HS-27A (cell line): ENCODE measurements at places on chromosomes 4 and X.

DNA sequence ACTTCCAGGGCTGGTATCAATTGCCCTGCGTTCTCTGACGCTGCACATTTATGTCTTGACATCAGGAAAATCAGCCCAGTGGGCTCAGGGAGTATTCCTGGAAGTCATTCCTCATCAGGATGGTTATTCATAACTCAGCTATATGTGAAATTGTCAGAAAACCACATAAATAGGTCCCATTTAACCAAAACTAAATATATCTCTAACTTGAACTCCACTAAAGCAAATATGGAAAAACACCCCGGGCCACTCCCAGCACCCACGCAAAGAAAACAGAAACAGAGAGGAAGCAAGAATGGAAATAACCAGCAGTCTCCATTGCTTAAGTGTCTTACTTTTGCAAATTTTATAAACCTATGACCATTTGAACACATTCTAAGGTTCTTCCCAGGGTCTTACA lies 112.0 kb downstream of the IRF2 start:
- no peak for DNase-seq

GRCh38 chr4:163816494-163816893 lies 322.0 kb downstream of the TMA16 start:
- DNase-seq, result no peak

- no peak for DNase-seq
Observed at GRCh38 chr4:119284876-119285780, 36.8 kb downstream of the FABP2 start.

GRCh38 chrX:30659421-30659820 lies 6.2 kb downstream of the GK start:
- no peak for DNase-seq

- no peak for DNase-seq
Observed at GRCh38 chr4:26386386-26386785, 65.6 kb downstream of the RBPJ start.

- DNase-seq, result no peak
Observed at GRCh38 chr4:108037884-108038283, 48.2 kb downstream of the HADH start.

DNA sequence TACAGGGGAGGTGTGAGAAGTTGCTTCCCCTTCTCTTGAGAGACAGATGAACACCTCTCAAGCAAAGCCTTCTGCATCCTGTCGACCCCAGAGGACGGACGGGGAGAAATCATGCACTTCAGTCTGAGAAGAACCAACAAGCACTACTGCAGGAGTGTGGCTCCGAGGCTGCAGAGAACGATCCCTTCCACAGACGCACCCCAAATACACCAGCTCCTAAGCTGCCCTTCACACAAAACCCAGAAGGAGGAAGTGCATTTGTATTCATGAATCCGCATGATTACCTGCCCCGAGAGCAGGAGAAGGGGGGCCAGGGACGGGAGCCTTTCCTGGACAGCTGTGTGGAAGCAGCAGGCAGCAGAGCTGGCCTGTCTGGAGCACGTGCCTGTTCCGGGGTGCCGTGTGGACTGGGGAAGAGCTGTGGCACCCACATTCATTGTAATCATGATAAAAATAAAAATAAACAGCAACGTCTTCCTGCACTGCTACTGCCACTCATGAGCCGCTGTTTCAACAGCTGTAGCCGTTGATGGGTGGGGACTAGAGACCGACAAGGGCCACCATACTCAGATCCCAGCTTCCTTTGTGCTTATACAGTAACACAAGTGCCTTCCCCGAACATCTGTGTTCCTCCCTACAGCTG lies 42.9 kb downstream of the ACSL1 start:
- DNase-seq, result no peak

DNA sequence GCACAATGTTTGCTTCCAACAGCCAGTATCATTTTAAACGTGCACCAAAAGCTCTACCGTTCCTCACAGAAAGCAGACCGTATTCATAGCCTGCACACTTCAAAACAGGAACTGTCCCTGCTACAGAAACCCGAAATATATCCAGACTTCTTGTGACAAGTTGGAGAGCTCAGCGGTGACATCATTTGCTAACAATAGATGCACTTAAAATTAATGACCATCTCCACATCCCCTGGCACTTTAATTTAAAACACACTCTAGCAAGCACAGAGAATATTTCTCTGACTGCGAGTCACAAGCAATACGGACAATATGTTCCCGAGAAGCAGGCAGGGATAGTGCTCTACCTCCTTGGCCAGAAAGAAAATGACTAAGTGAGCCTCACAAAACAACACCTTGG lies 2.5 kb downstream of the NYX start:
- DNase-seq, result no peak

DNA sequence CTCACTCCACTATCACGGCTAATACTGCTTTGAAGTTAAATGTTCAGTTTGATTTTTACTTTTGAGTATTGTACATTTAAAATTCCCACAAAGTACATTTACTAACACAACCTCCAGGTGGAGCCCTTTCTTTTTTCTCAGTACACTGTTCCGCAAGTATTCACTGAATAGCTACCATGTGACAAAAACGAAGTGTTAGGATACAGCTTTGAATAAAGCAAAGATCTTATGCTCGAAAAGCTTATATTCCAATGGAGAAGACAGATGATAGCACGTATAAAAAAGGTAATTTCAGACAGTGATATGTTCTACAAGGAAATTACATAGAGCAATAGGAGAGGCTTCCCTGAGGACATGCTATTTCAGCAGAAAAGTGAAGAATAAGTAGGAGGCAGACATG lies 60.7 kb upstream of the ABCG2 start:
- DNase-seq, result peak; percentile 15

DNA sequence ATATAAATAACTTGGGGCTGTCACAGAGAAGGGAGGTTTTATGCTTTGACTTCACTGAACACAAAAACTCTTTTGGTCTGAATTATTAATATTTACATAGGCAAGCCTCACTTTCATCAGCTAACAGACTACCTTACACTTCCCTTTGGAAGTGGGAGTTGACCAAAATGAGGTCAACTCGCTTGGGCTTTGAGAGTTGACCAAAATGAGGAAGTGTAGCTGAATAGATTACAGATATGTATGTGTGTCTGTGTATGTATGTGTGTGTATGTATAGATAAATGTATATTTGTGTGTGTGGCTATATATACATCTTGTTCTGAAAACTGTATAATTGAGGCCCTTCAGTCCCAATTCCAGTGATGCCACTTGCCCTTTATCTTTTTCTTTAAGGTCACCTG lies 113.3 kb upstream of the IL13RA1 start:
- DNase-seq, result no peak

DNA sequence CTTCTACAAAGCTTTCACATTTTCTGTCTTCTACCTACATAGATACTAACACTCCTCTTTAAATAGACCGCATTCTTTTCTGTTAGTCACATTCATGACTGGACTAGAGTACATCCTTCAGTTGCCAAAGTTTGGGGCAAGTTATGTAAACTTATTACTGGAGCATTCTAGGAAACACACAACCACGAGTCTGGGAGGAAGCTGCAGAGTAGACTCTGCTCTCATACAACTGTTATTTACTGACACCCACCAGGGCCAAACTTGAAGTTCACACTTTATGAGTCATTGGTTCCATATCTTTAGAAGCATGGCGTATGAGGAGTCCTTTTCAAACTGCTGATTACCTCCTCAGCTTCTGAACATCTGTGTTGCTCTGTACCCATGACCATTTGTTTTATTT lies 87.0 kb downstream of the RNF150 start:
- peak; percentile 75 for DNase-seq

- DNase-seq, result no peak
Observed at GRCh38 chr4:96164814-96165351, 325.0 kb downstream of the PDHA2 start.

DNA sequence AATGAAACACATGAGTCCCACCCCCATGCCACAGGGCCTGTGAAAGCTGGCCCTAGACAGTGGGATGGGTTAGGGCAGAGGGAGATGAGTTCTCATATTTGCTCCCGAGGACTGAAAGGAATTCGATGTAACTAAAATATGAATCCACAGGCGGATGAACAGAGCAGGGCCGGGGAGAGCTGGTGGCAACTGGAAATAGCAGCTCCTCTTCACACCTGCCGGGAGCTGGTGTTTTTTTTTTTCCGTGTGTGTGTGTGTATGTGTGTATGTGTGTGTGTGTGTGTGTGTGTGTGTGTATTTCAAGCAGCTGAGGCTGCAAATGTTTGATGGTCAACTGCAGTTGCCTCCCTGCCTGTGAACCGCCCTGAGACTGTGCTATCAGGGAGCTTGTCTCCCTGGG lies 115.1 kb upstream of the PSAPL1 start:
- no peak for DNase-seq

- no peak for DNase-seq
Observed at GRCh38 chr4:159077702-159078495, 25.0 kb upstream of the RAPGEF2 start.

DNA sequence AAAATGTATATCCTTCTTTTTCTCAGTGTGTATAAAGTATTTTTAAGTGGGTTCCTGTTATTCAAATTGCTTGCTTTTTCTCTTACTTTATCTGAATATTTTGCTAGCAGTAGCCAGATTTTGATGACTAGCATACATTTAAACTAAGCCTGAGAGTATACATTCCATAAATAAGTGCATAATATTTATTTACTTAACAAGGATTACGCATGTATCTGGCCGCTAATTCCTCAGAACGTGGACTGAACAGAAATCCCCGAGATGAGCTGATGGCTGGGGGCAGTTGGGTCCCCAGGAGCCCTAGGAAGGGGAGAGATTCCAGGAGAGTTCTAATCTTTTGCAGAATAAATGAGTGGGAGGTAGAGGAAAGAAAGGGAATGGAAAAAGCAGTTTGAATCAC lies 91.0 kb downstream of the PHOX2B start:
- DNase-seq, result no peak

GRCh38 chr4:104930298-104930697 lies 216.4 kb upstream of the TET2 start:
- DNase-seq, result no peak

DNA sequence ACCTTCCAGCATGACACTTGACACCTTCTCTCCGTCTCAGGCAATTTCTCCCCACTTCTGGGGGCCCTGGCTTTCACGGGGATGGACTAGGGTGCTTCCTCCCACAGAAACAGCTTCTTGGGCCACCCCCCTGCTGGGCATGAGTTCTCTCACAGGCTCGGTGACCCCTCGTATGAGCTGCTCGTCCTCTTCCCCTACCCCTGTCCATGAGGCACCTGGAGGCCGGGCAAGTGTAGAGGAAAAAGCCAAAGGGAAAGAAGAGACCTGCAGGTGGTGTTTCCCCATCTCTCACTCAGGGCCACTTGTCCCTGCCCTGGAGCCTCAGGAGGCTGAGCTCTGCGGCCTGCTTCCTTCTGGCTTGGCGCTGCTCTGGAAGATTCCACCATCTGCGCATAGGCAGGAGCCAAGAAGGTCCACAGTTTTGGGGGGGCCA lies 1.9 kb upstream of the RGS12 start:
- no peak for DNase-seq

DNA sequence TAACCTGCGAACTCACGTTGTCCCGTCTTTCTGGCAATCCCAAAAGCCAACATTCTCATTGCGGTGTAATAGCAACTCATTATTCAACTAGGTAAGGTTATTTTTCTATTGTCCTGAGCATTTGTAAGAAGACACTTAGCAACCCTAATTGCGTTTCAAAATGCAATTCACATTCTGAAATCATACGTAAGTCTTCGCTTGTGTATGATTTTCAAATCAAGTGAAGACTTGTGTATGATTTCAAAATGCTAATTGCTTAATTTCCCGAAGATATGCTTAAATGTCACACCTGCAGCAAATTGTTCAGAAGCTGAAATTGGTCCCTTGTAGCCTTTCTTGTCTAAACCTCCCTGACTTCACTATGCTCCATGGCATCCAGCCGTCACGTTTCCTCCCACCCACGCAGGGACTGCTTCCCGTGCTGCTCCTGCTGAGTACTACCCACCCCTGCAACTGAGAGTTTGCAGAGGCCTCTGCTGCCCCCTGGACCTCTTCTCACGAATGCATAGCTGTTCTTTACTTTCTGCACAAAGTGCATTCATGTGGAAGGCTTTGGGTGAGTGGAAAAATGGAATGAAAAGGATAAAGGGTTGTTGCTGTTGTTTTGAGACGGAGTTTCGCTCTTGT lies 40.8 kb upstream of the CLDN24 start:
- DNase-seq, result no peak

GRCh38 chr4:81607950-81608349 lies 136.2 kb upstream of the RASGEF1B start:
- DNase-seq, result no peak

DNA sequence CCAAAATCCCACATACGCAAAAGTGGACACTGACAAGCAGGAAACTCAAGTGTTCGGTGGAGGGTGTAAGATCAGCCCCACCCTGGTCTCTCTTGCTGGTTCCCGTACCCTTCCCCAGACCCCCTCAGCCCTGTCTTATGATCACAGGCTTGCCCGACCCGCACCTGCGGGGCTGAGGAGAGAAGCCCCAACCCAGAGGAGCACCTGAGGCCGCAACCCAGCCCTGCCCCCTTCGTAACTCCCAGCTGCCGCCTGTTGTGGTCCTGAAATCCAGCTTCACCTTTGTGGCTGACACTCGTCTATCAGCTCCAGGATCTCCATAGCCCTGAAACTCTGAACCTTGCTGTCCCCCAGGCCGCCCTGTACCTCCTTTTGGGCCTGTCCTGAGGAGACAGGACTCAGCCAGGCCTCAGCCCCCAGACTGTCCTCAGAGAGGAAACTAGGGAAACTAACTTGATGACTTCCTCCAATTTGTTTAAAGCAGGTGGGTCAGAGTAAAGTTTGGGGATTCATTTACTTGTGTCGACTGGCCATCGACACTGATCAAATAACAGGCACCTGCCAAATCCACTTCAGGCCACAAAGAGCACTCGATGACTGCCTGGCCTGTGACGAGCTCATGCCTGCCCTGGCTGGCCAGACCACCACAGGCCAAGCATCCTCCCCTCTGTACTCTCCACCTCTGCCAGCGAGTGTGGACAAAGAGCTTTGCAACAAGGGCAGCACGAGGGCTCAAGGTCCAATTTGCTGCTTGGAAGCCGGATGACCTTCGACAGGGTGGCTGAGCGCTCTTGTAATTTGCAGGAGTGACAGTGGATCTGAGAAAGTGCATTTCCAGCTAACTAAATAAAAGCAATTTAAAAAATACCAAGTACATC lies 19.3 kb downstream of the DCTD start:
- DNase-seq, result no peak

DNA sequence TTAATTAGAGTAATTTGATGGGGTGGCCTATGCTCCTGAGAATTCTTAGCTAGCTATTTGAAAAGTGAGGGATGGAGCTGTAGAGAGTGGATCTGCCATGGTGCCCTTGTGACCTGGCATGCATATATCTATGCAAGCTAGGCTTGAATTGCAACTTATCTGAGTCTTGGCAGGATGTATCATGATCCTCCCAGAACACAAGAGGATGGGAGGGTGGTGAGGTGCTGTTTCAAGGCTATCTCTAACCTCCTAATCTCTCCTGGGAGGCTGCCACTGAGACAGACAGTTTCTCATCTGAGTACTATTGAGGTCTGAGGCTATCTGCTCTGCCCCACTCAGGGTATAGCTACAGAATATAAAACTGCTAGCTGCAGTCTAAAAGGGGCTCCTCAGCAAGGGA lies 56.6 kb downstream of the BRCC3 start:
- no peak for DNase-seq

- DNase-seq, result no peak
Observed at GRCh38 chrX:103663981-103664762, 22.3 kb downstream of the MORF4L2 start.
